ENCODE measurements at places on chromosomes 5 and 9.

GRCh38 chr5:151570058-151570457, 21.1 kb downstream of the FAT2 start:
- DNase-seq, result no peak

DNA sequence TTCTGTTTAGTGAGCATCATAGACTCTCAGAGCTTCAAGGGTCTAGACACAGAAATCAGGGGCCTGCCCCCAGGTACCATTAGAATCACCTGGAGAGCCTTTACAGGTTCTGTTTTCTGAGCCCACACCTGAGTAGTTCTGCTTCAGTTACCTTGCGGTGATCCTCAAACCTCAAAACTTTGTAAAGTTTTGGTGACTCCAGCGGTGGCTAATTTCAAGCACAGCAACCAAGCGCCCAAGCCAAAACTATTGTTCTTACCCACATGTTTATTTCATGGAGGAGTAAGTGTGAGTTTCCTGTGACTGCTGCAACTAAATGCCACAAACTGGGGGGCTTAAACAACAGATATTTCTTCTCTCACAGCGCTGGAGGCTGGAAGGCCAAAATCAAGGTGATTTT, 108.9 kb downstream of the FOXD1 start:
- DNase-seq, result no peak

DNA sequence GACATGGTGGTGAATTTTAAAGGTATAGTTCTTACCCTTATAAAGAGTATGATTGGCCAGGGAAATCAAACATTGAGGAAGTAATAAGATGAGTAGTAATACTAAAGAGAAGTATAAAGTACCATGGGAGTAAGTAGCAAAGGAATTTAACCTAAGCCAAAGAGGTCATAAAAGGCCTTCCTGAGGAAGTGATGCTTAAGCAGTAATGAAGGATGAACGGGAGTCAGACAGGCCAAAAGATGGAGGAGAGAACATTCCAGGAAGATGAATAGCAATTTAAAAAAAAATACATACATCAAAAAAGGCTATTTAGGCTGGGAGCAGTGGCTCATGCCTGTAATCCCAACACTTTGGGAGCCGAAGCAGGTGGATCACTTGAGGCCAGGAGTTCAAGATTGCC, 29.0 kb downstream of the KLHL3 start:
- DNase-seq, result no peak

- DNase-seq, result peak; percentile 30
Measured at GRCh38 chr9:101495810-101496209, 37.8 kb upstream of the RNF20 start.

DNA sequence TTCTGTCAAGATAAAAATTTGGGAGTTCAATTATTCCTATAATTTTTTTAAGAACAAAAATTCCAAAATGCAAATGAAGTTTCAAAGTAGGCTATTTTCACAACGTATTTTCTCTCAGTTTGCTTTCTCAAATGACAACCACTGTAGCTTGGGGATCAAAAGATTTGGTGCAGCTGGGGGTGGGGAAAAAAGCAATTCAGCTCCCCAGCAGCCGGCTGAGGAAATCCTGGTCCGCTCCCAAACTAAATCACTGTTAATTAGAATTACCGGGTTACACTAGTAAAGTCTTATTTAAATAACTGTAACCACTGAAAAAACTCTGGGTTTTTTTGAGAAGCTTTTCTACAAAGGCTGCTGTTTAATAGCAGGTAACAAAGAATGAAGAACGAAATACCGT, 5.7 kb downstream of the NR6A1 start:
- DNase-seq, result no peak

- no peak for DNase-seq
Measured at GRCh38 chr9:6579613-6580012, 65.9 kb downstream of the GLDC start.

DNA sequence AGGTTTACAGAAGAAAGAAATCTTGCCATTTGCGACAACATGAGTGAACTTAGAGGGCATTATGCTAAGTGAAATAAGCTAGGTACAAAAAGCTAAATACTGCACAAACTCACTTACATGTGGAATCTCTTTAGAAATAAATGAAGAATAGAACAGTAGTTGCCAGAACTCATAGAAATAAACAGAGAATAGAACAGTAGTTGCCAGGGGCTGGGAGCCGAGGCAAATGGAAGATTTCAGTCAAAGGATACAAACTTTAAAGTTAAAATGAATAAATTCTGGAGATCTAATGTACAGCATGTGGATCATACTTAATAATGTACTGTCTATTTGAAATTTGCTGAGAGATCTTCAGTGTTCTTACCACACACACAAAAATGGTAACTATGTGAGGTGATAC, 63.4 kb downstream of the FAM81B start:
- no peak for DNase-seq

DNA sequence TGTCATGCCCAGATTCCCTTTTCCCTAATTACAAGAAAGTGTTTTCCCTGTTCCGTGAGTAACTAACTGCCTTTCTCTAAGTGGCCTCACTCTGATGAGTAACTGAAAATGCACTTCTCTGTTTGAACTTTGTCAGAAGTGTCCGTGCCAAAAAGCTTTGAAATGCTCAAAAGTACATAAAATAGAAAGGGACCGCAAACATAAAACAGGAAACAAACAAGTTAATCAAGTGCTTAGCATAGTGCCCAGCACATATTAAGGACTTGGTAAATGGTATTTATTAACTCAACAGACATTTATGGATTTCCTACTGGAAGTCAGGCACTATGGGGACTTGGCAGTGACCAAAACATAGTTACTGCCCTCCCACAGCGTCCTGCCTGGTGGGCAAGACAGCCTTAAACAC, 22.3 kb downstream of the AQP3 start:
- DNase-seq, result no peak

DNA sequence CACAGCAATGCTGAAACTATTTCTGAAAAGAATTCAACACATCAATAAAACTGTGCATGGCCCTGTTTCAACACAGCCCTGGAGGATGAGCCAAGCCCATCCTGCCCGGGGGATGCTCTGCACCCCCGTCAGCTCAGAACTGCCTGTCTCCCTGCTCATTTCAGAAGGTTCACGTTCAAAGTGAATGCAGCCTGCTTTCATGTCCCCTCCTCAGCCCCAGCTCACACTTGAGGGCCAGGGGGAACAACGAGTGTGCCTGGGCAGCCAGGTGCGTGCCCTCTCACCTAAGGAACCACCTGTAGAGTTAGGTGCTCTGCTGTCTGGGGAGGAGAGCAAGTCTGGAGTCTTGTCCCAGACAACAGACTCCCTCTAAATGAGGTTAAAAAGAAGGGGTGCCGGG, 348.5 kb upstream of the IRX2 start:
- no peak for DNase-seq

DNA sequence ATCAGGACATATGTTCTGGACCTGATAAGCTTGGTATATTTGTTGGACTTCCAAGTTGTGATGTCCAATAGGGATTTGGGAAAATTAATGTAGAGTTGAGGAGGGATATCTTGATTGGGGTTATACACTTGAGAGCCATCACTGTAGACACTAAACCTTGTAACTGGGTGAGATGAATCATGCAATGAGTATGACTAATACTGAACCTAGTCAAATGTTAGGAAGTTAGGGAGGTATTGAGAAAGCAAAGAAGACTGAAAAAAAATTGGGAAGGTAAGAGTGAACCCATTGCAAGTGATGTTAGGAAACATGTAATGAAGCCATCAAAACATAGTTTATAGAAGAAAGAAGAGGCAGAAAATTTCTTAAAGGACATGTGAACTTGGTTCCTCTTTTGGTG, 668.4 kb upstream of the CDH9 start:
- no peak for DNase-seq

DNA sequence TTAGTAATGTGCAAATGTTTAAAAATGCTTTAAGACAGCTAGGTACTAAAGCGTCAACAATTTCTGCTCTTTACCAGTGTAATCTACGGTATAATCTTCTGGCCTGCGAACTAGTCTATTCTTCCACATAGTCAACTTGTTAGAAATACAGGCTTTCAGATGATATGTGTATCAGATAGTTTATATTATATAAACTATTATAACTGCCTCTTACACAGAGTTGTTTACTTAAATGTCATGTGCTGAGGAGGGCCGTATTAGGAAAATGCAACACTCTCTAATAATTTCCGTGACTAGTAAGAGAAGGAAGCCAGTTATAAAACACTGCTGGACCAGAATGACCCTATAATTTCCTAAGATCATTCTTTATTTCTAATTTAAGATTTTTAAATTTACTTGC, 63.6 kb downstream of the WDR41 start:
- no peak for DNase-seq
